Mammary microvascular endothelial cell (primary cell): ENCODE measurements at places on chromosomes 5 and 9. TPM values are rescaled to one million over a fixed set of nuclear protein-coding genes. Genes with fewer than 3 reads are reported as not detected.

The ADGRD2 gene
- total RNA-seq: not detected in 2 replicates

The UCK1 gene
- total RNA-seq: 22.5 and 25.4 TPM in 2 replicates

The LCN9 gene
- not detected in 2 replicates for total RNA-seq

The LHFPL2 gene
- total RNA-seq: 28.9 and 37.6 TPM in 2 replicates

The IL4 gene
- total RNA-seq: not detected in 2 replicates

The SIMC1 gene
- 5.5 and 8.5 TPM in 2 replicates for total RNA-seq

The PCDHGA12 gene
- total RNA-seq: 4.7 and 5.9 TPM in 2 replicates

The CCL27 gene
- total RNA-seq: not detected in 2 replicates

The FOXI1 gene
- not detected in 2 replicates for total RNA-seq

The NTNG2 gene
- total RNA-seq: not detected in 2 replicates
